Sigmoid colon (tissue), 7 donors: ENCODE measurements at places on chromosomes 13 and 19. TPM values are rescaled to one million over a fixed set of nuclear protein-coding genes. Genes with fewer than 3 reads are reported as not detected.
A peak's percentile ranks its signal among the peaks of the same experiment; 100 is the strongest.

- no peak for DNase-seq
Observed at GRCh38 chr13:108270442-108270841, 924 bp downstream of the TNFSF13B start.

DNA sequence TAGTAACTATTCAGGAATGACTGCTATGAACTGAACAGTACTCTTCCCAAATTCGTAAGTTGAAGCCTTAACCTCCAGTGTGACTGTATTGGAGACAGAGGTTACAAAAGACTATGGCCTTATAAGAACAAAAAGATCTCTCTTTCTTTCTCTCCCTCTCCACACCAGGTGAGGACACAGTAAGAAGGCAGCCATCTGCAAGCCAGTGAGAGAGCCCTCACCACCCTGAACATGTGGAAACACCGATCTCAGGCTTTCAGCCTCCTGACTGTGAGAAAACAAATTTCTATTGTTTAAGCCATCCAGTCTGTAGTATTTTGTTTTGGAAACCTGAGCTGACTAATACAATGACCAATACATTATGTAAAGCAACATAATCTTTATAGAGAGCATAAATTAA, 888.9 kb downstream of the SLITRK1 start:
- DNase-seq: no peak

- DNase-seq: no peak
Observed at GRCh38 chr13:38743466-38743865, 56.6 kb downstream of the FREM2 start.

DNA sequence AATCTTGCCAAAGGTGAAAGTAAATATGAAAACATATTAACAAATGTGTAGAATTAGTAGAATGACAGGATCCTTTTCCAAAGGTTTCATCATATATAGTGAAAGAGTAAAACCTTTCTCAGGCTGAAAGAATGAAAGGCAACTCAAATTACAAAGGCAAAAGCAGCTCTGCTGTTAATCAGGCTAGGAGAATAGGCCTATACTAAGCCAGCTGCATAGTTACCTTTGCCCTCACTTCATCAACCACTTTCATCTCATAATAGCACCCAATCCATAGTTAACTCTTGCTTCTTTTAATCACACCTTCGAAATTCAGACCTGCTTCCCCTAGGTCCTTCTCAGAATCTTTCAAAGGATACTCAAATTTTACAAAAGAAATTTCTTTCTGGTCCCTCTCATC, 1167.6 kb upstream of the ATXN8OS start:
- no peak for DNase-seq

GRCh38 chr19:40608240-40608621, 7.1 kb downstream of the LTBP4 start:
- DNase-seq: peak; percentile 66

- DNase-seq: no peak
Observed at GRCh38 chr13:113741191-113741668, 17.8 kb upstream of the TMEM255B start.

- no peak for DNase-seq
Observed at GRCh38 chr13:101565317-101565716, 112.8 kb downstream of the ITGBL1 start.

DNA sequence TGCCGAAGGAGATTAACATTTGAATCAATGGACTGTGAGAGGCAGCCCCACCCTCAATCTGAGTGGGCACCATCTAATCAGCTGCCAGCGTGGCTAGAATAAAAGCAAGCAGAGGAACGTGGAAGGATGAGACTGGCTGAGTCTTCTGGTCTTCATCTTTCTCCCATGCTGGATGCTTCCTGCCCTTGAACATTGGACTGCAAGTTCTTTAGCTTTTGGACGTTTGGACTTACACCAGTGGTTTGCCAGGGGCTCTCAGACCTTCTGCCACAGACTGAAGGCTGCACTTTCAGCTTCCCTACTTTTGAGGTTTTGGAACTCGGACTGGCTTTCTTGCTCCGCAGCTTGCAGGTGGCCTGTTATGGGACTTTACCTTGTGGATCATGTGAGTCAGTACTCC, 14.7 kb downstream of the NHLRC3 start:
- no peak for DNase-seq

- no peak for DNase-seq
Observed at GRCh38 chr13:76522083-76522755, 364.0 kb downstream of the KCTD12 start.

DNA sequence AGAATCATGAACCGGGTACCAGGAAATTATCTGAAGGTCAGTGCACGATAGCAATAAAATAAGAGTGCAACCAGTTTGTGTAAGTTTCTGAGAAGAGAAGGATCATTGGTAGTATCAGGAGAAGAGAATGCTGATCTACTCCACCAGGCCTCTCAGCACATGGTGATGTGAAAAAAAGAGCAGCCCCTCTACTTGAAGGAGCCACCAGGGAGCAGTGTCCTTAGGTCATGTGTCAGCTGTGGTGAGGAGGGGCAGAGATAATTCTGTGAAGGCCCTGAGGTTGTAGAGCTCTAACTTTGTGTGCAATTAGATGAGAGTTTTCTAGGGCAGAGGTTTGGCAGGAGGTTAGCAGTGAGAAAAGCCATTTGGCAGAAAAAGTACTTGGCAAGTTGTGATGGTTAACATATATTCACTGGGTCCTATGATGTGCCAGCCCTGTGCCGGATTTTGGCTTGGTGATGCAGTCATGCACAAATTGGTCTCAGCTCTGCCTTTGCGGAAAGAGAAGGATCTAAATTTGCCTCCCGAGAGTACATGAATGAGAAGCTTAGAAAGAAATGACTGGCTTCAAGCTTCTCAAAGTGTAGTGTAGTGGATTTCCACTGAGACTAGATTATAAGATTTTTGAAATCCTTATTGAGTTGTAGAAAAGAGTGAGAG, 19.2 kb upstream of the ZC3H13 start:
- DNase-seq: no peak

GRCh38 chr19:7191946-7192691, 102.1 kb downstream of the INSR start:
- no peak for DNase-seq

DNA sequence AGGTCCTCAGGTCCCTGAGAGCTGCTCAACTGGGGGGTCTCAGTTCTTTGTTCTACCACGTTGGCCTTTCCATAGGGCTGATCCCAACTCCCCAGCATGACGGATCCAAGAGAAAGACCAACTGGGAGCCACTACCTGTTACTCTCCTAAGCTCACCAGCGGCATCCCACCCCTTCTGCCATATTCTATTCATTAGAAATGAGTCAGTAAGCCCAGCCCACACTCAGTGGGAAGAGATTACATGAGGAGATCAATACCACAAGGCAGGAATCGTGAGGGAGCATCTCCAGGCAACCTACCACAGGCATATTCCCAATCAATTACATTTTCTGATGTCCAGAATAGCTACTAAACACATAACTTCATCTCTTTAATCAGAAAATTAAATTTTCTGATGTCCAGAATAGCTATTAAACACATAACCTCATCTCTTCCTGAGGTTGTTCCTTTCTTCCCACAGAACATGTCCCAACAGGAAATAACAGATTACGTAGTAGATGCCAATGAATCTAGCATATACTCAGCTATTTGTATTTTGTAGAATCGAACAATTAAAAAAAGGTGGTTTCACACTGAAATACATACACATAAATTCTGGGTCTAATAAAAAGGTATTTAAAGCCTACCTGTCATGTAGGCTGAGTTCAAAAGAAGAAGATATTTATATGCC, 708.1 kb upstream of the ARGLU1 start:
- no peak for DNase-seq

- DNase-seq: peak; percentile 50
Observed at GRCh38 chr13:98564204-98564603, 12.7 kb downstream of the STK24 start.

DNA sequence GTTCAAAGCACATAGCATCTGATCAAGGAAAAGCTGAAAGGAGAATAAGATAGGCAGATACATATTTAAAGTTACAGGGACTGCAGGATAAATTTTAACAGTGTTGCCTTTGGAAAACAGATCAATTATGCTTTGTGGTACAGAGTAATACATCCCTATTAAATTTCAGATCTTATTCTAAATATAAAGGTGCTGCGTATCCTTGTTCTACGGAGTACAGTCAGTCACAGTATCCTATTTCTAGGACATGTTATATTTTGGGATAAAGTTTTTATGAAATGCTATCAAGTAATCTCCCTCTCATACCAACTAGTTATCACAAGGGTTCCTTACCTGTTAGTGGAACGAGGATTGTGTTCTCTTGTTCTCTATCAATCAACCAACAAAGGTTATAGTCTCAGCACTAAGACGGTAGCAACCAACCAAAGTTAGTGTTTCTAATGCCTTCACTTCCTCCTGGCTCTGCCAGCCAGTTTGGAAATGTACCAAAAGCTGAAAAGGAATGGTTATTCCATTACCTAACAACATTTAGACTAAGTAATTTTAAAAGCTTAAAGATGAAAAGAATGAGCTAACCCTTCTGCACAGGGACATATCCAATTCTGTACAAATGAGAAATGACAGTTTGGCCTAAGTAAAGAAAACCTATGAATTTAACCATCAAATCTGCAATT, 35.2 kb downstream of the TSC22D1 start:
- DNase-seq: no peak

- DNase-seq: no peak
Observed at GRCh38 chr19:49767967-49768581, 1.3 kb downstream of the AP2A1 start.

DNA sequence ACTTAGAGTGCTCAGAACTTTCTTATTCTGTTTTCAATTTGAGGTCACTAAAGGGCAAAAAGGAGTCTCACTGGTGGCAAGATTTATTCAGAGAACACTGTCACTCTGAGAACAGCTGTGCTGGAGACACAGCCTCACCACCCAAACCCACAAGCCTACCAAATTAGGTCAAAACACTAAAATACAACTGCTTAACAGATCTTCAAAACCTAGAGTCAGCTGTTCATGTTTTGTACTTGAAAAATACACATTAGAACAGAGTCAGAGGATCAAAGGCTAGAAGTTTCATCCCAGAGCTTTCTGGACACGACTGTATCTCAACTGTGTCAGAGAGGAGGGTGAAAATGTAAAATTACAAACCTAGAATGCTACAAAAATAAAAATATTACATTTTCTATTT, 89.3 kb downstream of the MIPEP start:
- DNase-seq: no peak

GRCh38 chr19:1225440-1226226, 12.2 kb downstream of the CBARP start:
- no peak for DNase-seq

The CD177 gene
- 54.1 TPM for polyA plus RNA-seq

The GZMM gene
- 11.2 TPM for polyA plus RNA-seq

The TRPM4 gene
- 40.8 TPM for polyA plus RNA-seq
